Mesenteric fat pad (tissue), 1 donor: ENCODE measurements at places on chromosomes 13 and 19. TPM values are rescaled to one million over a fixed set of nuclear protein-coding genes. Genes with fewer than 3 reads are reported as not detected.

TNNI3 gene
- not detected for total RNA-seq

C1QTNF9 gene
- 1.0 TPM for total RNA-seq

SIGLEC7 gene
- 8.1 TPM for total RNA-seq

LILRA2 gene
- 10.0 TPM for total RNA-seq

FGF21 gene
- not detected for total RNA-seq

FGF22 gene
- 0.22 TPM for total RNA-seq

ZNF317 gene
- 28.3 TPM for total RNA-seq

CYP4F8 gene
- total RNA-seq = not detected

RAB3D gene
- total RNA-seq = 21.7 TPM

LSM7 gene
- total RNA-seq = 49.6 TPM

IZUMO4 gene
- total RNA-seq = 2.4 TPM

PLPP2 gene
- total RNA-seq = 7.9 TPM

CYP4F2 gene
- not detected for total RNA-seq

FFAR1 gene
- total RNA-seq = not detected

OR7C1 gene
- not detected for total RNA-seq

PNMA8C gene
- total RNA-seq = not detected

GPX4 gene
- total RNA-seq = 920 TPM

FARSA gene
- total RNA-seq = 51.6 TPM

MOB3A gene
- total RNA-seq = 79.4 TPM

ACP5 gene
- 35.0 TPM for total RNA-seq

ZNF480 gene
- total RNA-seq = 10.1 TPM

POGLUT2 gene
- 3.8 TPM for total RNA-seq

TBXA2R gene
- total RNA-seq = 5.4 TPM

DAND5 gene
- total RNA-seq = not detected

MAMSTR gene
- 0.58 TPM for total RNA-seq

CBLC gene
- not detected for total RNA-seq

CPB2 gene
- not detected for total RNA-seq
